ENCODE measurements at places on chromosomes 3 and 15.

- no peak for DNase-seq
Measured at GRCh38 chr3:39110041-39110639, 2.7 kb downstream of the TTC21A start.

- no peak for DNase-seq
Measured at GRCh38 chr3:152365766-152366593, 97.3 kb downstream of the MBNL1 start.

DNA sequence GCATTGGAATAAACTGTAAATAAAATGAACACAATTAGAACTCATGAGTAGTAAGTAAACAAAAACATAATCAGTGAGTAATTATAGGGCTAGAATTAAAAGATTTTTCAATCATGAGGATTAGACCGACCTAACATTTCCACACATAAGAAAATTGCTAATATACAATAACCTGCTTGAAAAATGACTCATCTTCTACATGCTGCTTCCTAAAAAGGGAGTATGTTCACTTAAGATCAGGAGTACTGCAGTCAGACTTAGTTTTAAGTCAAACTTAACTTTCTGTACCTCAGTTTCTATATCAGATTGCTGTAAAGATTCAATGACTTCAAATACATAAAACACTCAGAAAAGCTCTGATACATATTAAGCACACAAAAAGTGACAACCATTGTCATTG, 22.6 kb upstream of the NEK10 start:
- no peak for DNase-seq

DNA sequence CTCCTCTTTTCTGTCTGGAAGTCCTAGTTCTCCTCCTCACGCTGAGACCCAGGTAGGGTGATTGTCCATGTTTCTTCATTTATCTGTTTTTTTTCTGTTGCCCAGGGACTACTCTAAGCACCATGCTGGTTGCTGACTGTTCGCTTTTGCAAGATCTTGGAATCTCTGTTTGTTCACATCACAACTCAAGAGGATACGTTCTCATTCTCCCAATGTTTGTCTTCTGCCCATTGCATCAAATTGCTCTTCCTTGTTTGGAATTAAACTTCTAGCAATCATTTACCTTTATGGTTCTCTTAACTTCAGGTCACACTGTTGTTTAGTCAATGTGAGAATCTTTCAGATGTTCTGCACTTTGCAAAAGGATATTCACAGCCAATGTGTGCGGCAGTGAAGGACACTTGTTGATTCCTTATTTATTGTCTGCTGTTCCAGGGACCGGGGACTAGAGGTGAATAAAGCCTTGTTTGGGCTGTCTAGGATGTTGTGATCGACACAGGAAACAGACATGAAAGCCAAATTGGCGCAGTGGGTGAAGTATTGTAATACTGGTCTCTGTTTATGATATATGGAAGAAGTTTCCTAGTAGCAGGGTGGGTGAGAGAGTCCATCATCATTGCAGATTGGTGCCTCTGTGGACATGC, 24.5 kb downstream of the LPP start:
- DNase-seq = no peak

DNA sequence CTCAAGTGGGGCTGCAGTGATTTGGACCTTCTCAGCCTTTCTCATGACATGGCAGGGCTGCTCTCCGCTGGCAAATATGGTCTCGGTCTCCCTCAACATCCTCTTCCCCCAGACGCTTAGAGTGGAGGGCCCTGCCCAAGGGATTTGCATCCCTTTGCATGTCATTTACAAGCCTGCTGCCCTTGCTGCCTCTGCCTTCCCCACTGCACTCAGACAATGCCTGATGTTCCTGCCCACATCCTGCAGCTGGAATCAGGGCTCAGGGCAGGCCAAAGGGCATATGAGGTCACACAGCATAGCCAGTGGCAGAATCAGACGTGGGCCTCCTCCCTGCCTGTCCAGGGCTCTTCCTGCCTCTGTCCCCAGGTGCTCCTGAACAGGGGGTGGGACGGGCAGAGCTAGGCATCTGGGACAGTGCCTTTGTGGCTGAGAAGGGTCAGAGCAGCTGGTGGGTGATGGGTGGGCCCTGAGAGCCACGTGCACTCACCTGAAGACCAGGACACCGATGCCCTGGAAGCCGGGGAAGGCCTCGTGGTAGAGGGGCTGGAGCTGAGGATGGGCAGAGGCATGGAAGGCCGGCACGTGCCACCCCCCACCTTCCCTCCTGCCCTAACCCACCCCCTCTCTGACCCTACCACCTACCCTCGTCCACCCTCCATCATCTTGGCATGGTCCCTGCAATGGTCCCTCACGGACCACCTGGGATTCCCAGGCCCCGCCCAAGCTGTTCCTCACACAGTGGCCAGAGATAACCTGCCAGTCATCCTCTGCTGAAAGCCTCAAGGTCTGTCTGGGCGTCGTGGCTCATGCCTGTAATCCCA, 27.4 kb upstream of the GOLGA6C start:
- no peak for DNase-seq

GRCh38 chr3:168049367-168049974, 46.3 kb downstream of the GOLIM4 start:
- no peak for DNase-seq

DNA sequence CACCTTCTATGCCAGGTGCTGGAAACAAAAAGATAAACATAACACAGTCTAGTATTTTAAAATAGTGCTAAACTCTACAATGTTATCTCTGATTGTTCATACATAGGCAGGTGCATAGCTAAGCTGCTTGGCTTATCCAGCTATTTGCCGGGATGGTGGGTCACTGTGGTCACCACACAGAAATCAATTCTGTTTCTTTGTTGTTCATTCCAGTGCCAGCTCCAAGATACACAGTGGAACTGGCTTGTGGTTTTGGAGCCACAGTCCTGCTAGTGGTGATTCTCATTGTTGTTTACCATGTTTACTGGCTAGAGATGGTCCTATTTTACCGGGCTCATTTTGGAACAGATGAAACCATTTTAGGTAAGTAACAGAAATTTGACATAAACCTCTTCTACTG, 130.2 kb downstream of the IL1RAP start:
- no peak for DNase-seq

- no peak for DNase-seq
Measured at GRCh38 chr3:5226783-5227182, 39.3 kb downstream of the EDEM1 start.

DNA sequence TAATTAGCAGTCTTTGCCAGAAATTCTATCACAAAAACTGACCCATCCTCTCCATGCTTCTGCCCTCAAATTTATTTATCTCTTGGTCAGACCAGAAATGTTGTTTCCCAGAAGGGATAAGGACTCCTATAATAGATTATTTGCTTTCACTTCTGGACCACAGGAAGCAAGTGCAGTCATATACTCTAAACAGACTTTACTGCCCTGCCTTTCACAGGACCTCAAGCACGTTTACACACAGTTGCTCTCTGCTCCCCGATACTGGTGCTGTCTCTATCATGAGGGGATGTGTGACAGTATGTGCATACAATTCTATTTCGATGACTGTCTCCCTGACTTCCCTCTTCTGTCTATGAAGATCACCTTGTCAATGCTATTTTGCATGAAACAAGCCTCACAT, 205.5 kb upstream of the TGFBR2 start:
- DNase-seq = no peak

Data from NCI-H1092 (cell line).